Activated CD8-positive, alpha-beta memory T cell treated with anti-CD3 and anti-CD28 coated beads for 1 hour (primary cell): ENCODE measurements at places on chromosomes 7 and 10.

DNA sequence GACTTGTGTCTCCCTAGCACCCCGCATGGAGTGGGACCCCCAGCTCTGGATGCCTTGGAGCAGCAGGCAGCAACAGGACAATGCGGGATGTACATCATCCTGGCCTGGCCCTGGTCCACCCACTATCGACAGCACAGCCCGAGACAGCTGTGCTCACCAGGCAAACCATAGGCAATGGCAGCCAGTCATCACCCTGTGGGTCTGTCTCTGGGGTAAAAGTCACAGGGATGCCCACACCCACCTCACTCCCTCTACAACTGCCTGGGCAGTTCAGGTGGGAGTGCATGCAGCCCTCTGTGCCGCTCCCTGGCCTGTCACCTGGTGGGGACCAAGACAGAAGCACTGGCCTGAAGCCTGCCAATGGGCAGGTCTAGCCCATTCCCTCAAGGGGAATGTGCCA is 147.8 kb downstream of the GRID1 start:
- no peak for DNase-seq

GRCh38 chr10:93406364-93407145 is 75.6 kb downstream of the MYOF start:
- no peak for DNase-seq

DNA sequence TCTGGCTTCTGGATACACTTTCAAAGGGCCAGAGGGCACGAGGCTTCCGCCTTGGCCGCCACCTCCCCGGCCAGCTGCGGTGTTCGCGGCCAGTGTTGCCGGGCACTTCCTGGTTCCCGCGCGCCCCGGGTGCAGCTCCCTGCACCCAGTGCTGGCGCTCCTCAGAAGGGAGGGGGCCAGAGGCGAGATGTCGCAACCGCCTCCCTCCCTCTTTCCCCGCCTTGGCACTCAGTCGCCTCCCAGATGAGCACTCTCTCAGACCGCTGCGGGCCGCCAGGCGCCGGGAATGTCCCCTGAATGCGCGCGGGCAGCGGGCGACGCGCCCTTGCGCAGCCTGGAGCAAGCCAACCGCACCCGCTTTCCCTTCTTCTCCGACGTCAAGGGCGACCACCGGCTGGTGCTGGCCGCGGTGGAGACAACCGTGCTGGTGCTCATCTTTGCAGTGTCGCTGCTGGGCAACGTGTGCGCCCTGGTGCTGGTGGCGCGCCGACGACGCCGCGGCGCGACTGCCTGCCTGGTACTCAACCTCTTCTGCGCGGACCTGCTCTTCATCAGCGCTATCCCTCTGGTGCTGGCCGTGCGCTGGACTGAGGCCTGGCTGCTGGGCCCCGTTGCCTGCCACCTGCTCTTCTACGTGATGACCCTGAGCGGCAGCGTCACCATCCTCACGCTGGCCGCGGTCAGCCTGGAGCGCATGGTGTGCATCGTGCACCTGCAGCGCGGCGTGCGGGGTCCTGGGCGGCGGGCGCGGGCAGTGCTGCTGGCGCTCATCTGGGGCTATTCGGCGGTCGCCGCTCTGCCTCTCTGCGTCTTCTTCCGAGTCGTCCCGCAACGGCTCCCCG is at the start of gene FFAR4:
Gene FFAR4, plus strand, starts transcription at position 231 of the 842 bp plus-strand sequence. Its CDS starts 56 bp downstream, at position 287.
- no peak for DNase-seq

DNA sequence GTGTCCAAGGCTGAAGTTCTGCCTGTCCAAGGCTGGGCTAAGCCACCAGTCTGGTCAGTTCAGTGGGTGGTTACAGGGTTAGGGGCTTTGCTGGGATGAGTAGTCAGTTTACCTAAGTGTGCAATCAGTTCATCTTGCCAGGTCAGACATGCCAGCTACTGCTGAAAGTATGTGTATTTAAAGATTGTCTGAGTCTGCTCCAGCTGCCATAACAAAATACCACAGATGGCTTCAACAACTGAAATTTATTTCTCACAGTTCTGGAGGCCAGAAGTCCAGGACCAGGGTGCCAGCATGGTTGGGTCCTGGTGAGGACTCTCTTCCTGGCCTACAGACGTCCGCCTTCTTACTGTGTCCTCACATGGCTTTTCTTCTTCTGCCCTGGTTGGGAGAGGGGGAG is 52.4 kb upstream of the TNS3 start:
- no peak for DNase-seq

DNA sequence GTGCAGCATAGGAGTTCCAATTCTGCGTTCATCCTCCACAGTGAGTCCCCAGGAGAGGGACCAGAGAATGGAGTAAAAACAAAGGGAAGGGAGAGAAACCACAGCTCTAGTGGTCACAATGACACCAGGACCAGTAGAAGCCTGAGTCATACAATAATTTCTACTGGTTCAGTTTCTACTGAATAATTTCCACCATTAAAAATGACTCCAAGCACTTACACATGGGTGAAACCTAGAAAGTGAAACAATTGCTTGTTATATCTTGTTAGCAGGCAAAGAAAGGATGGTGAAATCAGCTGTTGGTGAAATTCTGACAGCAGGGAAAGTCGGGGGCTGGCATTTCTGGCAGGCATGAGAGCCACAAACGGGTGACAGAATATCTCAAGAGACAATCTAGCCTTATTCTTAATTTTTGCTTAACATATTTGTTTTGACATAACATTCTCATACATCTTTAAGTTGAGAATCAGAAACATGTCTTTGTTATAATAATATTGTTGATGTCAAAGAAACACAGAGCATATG is 1065.8 kb upstream of the C7orf33 start:
- no peak for DNase-seq

DNA sequence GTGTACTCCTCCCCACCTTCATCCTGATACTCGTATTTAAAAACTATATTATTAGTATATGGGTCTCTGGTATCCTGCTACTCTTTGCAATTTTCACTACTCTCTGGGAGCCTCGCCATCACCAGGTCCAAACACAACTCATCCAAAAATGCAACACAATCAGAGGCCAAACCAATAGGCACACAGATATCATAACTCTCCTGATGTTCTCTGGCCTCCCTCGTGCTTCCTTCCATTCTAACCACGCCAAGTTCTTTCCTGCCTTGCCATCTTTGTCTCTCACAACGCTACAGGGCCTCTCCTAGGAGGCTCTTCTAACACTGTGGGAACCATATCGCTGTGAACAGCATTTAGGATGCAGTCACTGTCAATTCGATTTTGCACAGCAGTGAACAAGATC is 7.3 kb downstream of the RHEB start:
- no peak for DNase-seq

- DNase-seq: no peak
Observed at GRCh38 chr7:55502858-55503440, 69.4 kb downstream of the VOPP1 start.

DNA sequence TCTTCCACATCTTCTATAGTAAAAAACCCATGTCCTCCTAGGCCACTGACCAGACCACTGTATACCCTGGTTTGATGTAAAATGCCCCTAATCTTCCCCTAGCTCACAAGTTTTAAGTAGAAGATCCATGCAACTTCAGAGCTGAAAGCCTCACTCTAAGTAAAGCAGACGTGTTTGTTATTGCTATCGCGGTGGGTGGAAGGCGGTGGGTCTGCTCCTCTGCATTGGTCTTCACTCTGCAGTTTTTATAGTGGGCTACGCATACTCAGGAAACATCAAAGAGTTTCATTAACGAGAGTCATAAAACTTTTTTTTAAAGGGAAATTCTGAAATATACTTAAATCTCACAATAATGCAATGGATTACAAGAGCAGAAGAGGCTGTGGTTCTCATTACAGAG is 91.7 kb downstream of the ATE1 start:
- no peak for DNase-seq

- DNase-seq: no peak
Observed at GRCh38 chr10:26642896-26643653, 54.4 kb upstream of the PDSS1 start.

DNA sequence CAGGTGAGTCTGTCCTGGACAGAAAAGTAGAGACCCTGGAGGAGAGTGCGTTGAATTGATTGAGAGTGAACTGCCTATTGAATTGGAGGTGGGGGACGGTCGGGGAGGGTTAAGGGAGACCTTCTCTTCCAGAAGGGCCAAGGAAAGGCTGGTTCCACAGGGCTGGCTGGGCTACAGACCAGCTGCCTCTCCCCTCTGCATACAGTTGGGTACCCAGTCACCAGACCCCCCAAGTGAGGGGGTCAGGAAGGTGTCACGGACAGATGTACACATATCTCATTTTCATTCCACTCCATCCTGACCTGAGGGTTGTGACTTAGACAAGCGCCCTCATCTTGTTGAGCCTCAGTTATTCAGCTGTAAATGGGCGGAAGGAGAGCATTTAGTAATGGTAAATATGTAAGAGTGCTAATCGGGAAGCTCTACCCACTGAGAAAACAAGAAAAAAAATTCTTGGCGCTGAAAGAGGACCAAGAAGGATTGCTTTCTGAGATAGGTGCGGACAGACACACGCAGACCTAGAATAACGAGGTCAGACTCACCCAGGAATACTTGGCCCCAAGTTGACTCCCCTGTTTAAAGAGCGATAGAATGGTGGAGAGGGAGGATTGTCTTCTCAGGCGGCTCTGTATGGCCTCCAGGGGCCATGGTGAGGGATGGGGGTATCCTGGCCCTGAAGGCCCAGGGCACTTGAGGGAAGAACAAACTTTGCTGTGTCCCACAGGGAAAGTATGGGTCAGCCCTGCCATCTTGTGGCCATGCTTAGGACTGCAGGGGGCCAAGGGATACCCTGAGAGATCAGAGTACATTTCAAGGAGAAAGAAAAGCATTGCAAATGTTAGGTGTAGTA is 7.2 kb upstream of the MBL2 start:
- no peak for DNase-seq

DNA sequence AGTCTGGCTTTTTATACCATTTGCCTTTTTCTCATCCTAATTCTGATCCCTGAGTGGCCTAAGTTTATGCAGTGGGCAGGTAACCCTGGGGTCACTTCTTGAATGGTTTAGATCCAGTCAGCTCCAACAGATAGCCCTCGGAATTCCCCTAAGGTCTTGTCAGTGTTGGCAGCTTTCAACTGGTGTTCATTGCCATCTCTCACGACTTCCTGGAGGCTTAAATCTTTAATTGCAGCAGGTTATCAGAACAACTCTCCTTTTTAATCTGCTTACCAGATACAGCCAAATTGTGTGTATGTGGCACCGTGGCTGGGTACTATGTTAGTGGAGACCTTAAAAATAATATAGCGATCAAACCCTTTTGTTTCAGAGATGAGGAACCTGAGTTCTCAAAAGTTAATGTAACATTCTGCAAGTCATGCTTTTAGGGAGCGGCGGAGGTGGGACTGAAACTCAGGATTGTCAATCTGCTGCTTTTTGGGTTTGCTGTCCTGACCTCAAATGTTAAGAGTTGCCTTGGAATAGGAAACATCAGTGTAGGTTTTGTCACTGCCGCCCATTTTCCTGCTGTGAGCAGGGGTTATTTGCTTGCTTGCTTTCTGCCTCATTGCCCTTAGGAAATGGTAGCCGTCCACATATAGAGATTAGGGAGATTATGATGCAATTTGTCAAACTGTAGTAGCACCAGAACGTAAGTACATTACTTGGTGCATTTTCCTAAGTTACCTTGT is 818 bp downstream of the DLD start:
- no peak for DNase-seq

GRCh38 chr10:35503578-35503977 is 101.6 kb upstream of the GJD4 start:
- DNase-seq: no peak

DNA sequence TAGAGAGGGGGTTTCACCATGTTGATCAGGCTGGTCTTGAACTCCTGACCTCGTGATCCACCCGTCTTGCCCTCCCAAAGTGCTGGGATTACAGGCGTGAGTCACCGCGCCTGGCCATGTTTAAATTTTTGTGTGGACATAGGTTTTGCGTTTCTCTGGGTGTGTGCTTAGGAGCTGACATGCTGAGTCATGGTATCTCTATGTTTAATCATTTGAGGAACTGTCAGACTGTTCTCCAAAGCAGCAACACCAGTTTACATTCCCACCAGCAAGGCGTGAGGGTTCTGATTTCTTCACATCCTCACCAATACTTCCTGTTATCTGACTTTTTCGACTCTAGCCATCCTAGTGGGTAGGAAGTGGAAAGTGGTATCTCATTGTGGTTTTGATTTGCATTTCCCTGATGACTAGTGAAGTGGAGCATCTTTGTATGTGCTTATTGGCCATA is 153.7 kb downstream of the DNAJB6 start:
- no peak for DNase-seq

DNA sequence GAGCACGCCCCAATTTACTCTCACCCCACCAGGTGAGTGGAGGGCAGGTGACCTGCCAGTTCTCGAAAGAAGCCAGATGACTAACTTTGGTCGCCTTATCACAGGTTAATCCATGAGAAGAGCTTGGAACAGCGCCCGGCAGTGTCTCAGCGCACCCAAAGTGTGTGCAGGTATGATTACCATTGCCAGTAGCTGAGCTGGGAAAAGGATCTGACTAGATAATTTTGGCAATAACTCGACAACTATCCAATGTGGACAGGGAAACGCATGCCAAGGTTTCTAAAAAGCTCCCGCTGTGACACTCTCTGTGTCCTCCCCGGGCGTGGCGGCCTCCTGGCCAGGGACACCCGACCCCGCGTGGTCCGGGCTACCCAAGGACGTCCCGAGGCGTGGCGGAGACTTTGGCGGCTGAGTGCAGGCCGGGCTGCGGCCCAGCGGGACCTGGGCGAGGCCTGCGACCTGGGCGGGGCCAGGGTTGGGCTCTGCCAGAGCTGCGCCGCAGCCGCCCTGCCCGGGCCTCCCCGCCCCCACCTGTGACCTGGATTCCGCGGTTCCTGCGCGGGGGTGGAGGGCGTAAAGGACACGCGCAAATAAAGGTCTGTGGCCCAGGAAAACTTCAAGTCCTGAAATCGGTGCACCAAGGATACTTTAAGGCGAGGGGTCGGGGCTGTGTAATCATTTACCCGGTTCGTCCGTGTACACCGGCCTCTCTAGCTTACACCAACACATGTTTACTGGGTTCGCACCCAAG is 13.7 kb upstream of the WAPL start:
- no peak for DNase-seq

GRCh38 chr10:62817766-62818425 is 1.7 kb upstream of the EGR2 start:
- no peak for DNase-seq

DNA sequence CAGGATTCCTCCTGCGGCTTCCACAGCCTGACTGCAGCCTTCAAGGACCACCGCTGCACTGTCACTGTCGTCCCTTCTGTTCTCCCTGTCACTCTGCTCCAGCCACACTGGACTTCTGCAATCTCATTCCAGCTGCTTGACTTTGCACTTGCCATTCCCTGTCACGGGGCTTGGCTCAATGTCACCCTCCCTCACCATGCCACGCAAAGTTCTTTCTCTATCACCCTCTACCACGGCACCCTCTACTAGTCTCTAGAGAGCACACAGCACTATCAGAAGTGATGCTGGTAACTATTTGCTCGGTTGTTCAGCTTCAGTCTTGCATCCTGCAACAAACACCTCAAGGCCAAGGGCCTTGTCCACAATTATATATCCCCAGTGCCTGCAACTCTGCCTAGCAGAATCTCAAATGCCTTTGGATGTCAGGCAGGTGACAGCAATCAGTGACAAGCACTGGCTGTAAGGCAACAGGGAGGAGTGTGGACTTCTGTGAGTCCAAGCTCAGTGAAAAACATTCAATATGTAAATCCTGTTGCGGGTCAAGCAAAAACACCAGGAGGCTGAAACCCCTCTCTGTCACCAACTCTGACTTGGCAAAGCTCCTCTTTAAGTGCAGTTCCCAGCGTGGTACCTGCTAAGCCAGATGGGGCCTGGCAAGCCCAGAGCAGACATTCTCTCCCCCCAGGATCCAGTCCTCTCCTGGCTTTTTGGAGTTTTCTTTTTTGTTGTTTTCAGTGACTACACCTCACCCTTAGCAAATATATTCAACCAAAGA is 259.9 kb downstream of the FGFR2 start:
- no peak for DNase-seq
